ENCODE measurements at places on chromosomes 12 and 14.

DNA sequence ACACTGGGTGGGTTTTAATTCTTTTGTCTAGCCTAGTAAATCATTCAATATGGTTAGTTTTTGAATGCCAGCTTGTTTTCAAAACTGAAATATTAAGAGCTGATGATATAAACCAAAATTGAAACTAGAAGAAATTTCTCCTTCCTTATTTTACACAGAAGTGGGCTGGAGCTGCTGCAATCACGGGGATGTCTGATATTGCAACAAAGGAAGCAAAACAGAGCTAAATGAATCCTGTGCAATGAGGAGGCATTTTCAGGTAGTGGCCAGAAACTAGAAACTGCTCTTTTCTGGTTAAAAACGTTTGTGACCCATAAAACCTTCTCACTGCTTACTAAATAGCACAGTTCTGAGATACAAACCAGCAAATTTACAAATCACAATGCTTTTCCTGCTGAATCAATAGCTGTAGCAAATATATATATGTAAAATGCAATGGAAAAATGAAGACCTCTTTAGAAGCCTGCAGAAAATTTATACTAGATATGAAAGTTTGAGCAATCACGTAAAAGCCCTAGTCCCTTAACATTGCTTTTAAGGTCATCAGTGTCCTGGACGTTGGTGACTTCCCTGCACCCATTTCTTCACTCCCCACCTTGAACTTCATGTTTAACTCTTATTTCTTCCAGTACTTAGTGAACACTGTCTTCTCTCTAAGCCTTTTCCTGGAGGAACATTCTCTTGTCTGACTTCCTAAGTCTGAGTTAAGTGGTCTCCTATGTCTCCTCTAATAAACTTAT, 15.9 kb upstream of the LRRK2 start:
- no peak for DNase-seq

- no peak for DNase-seq
These were observed 101.8 kb upstream of the EGLN3 start for GRCh38 chr14:34052658-34053014.

GRCh38 chr14:32697114-32697513, 241.6 kb upstream of the NPAS3 start:
- no peak for DNase-seq

GRCh38 chr12:80064269-80064668, 35.1 kb upstream of the OTOGL start:
- no peak for DNase-seq

Data from stimulated activated CD8-positive, alpha-beta memory T cell treated with anti-CD3 and anti-CD28 coated beads, Interleukin-12 subunit alpha, Interleukin-12 subunit beta, amount 100 ng/mL, for 4 hours (primary cell).